Fibroblast of skin of left biceps (primary cell): ENCODE measurements at places on chromosomes 2 and 18.
A peak's percentile ranks its signal among the peaks of the same experiment; 100 is the strongest.

- DNase-seq: peak; percentile 6
These were observed 26.9 kb upstream of the DTNB start for GRCh38 chr2:25700221-25700660.

DNA sequence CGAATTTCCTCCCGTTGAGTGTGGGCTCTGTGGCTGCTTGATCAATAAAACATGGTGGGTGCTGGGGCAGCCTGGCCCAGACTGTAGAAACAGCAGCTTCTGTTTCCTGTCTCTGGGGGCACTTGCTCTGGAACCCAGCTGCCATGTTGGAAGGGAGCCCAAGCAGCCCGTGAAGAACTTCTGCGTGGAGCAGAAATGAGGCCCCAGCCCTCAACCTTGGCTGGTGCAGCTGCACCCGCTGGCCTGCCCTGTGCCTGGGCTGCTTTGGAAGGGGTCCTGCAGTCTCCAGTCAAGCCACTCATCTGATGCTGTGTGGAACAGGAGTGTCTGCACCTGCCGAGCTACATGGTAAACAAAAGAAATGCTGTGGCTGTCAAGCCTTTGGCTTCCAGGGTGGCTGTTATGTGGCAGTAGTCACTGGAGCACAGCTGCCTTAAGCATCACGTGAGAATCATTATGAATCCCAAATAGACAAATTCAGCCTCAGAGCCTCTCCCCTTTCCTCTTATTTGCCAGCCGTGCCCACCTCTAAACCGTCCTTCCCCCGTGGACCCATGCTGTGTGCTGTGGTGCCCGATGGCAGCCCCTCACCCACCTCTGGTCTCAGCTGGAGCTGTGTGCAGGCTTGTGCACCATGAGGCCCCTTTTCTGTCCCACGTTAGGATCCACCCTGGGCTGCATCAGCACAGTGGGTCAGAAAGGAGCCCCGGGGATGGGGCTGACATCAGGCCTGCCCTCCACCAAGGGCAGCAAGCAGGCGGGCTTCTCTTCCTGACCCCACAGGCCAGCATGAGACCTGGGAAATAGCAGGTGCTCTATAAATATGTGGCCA is 134.0 kb upstream of the HDAC4 start:
- no peak for DNase-seq

DNA sequence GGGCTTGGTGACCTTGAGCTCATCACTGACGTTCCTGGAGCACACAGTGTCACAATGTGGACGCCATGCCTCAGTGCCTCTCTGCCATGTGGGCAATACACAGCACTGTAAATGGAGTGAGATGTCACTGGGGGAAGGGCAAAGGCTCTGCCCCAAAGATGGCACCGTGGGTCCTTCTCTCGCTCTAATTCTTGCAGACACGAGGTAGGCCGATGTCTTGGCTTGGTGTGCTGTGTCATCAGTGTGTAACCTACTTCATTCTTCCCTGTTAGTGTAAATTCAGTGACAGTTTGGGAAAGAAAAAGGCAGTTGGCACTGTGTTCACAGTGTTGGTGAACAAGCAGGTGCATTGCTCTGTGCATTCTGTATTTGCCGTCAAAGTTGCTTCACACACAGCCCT is 309.3 kb upstream of the MYT1L start:
- no peak for DNase-seq

GRCh38 chr2:179455172-179455524 is 190.5 kb upstream of the SESTD1 start:
- DNase-seq: no peak

DNA sequence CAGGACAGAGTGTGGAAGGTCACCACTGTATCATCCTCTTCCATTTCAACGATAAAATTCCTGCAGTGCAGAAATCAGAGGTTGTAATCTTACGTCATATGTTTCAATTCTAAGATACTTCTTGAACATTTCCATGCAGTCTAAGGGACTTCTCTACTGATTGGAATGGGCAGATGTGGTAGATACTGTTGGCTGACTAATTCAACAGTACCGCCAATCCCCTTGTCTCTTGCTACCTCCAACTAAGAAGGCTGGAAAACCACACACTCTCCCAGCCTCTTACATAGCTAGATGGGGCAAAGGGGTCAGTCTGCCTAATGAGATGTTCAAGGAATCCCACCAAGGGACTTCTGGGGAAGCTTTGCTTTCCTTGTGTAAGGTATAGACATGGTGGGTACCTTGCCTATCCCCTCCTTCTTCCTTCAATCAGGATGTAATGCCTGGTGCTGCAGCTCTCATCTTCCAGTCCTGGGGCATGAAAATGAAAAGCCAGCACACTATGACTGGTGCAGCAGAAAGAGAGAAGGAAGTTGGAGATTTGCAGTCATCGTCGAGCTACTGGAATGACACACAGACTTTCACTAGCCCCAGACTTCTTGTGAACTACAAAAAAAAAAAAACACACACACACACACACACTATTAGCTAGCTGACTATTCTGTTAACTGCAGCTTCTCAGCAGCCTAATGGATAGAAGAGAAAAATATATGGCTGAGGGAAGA is 84.1 kb downstream of the ALPK2 start:
- DNase-seq: no peak

GRCh38 chr18:2918761-2919550 is 72.2 kb downstream of the EMILIN2 start:
- DNase-seq: no peak

DNA sequence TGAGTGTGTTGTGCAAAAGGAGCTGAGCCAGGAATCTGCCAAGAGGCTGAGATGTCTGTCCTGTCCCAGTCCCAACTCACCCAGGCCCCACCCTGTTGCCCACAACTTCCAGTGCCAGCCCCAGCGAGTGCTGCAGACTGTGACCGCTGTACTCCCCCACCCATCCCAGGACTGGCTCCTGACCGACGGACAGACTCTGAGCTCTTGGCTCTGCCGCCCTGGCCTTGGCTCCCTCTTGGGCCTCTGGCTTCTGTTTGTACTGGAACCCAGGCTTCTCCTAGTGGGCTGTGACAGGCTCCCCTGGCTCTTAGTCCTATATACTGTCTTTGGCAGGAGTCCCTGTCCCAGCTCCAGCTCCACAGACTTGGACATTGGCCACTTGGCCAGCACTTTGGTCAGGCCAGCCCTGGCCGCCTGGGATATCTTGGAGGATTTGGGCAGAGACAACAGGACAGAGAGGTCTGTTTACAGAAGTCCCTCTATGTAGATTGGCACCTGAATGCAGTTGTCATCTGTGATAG is 41.1 kb downstream of the ACOXL start:
- DNase-seq: no peak

DNA sequence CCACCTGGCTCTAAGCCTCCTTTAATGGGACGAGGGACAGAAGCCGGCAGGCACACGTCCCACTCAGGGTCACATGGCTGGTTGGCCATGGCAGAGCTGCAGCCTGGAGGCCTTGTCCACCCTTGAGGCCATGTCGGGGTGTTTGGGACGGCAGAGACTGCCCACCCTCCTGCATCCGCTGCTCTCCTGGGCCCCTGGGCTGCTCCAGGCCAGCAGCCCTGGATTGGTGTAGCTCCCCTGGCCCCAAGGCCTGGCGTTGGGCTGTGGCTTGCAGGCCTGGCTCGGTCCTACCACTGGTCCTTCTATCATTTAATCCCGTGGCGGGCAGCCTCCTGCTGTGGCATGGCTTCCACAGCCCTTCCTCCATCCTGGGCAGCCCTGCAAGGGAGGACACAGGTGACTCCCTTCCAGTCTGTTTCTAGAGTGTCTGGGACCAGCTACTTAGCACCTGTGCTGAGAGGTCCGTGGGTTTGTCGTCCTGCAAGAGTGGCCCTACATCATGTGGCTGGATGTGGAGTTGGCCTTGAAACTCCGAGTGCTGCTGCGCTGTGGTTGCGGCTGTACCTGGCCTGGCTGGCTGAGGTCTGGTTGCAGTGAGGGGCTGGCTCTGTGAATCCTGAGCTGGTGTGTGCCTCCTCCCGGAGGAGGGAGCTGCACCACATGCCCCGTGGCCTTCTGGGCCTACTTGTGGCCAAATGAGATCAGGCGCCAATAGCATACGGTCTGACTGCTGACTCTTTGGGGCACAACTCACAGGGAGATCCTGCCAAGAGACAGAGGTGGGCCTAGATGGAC is 67.3 kb downstream of the SH3RF3 start:
- no peak for DNase-seq

- DNase-seq: no peak
These were observed 72.2 kb upstream of the TEX51 start for GRCh38 chr2:126826491-126826890.

GRCh38 chr2:113201496-113202304 is 27.9 kb downstream of the PSD4 start:
- DNase-seq: no peak

DNA sequence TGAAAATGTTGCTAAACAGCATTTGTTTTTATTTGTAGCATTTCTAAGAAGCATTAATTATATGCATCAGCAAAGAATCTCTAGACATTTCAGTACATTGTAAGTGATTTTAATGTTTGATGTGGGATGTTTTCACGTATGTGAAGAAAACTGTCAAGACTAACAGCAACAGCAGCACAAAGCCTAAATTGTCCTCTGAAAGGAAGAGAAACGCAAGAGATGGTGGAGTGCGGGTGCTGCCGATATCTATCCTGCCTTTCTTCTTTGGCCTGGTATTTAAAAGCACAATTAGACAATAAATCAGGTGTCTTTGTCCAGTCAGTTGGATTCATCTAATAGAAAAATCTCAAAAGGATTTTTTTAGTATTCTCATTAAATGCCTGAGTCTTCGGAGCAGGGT is 3.1 kb downstream of the TWIST2 start:
- no peak for DNase-seq

- DNase-seq: peak; percentile 89
These were observed 144.3 kb downstream of the VAPA start for GRCh38 chr18:10057894-10058791.

GRCh38 chr2:36516136-36516870 is 81.7 kb downstream of the FEZ2 start:
- peak; percentile 63 for DNase-seq

- no peak for DNase-seq
These were observed 6.8 kb upstream of the ARHGAP28 start for GRCh38 chr18:6722690-6723089.

DNA sequence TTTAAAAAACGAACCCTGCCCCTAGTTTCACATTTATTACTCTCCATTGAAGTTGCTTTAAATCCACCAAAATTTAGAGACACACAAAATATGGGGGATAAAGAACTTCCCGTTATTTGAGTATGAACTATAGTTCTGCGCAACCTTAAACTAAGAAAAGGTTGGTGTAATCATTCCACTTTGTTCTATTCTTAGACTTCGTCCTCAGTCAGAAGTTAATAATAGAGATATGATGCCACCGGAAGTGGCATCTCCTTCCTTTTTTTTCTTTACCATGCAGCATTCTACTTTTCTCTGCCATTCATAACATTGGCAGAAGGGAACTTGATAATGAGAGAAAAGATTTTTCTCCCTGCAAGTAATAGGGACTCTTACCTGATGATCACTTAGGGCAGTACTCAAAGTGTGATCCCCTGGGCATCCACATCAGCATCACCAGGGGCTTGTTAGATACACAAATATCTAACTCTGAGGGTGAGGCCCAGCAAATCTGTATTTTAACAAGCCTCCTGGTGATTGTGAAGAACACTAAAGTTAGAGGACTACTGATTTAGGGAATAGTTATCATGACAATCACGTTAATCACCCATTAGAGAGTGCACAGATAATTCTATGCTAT is 147.7 kb upstream of the DTNA start:
- DNase-seq: no peak

DNA sequence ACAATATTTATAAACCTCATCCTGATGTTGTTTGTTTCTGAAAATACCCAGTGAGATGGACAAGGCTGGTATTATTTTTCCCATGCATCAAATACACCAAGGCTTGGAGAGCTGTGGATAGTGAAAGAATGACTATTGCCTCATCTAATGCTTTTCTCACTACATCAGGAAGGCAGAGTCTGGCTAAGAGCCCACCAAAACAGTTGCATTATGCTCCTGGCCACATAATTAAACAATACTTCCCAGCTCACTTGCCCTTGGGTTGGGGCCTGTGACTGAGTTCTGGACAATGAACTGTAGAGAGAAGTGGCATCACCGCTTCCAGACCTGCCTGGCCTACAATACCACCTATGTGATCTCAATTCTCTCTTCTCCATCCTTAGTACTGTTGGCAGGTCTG is 46.4 kb upstream of the REEP1 start:
- peak; percentile 23 for DNase-seq

DNA sequence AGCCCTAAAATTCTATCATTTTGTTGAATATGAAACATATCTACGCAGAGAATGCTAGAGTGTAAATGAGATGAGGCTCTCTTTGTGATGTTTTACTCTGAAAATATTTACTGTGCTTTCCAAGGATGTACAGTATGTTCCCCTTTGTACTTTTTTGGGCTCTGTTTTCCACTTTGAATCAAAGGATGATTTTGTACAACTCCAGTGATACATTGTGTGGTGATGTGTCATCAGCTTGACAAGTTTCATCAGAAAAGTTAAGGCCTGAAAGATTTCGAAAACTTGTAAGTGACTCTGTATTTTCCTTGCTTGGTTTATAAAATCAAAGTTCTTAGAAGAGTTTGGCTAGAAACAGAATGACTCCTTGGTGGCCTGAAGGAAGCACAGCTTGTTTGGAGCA is 206.3 kb downstream of the LTBP1 start:
- DNase-seq: peak; percentile 47

DNA sequence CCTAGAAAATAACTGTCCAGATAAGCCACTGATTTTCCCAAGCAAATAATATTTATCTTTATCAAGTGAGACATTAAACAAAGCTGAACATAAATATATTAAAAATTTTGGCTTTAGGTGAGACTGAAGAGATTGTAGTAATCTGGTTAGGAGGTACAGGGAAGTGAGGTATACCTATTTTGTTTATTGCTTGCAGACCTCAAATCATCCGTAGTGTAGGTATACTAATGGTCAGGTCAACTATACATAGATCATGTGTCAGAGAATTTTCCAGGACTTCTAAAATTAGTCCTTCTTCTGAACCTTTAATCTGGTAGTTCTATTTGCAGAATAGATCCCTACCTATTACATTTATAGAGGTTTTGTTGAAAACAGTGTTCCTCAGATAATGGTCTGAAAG is 41.5 kb downstream of the SP140 start:
- DNase-seq: no peak

DNA sequence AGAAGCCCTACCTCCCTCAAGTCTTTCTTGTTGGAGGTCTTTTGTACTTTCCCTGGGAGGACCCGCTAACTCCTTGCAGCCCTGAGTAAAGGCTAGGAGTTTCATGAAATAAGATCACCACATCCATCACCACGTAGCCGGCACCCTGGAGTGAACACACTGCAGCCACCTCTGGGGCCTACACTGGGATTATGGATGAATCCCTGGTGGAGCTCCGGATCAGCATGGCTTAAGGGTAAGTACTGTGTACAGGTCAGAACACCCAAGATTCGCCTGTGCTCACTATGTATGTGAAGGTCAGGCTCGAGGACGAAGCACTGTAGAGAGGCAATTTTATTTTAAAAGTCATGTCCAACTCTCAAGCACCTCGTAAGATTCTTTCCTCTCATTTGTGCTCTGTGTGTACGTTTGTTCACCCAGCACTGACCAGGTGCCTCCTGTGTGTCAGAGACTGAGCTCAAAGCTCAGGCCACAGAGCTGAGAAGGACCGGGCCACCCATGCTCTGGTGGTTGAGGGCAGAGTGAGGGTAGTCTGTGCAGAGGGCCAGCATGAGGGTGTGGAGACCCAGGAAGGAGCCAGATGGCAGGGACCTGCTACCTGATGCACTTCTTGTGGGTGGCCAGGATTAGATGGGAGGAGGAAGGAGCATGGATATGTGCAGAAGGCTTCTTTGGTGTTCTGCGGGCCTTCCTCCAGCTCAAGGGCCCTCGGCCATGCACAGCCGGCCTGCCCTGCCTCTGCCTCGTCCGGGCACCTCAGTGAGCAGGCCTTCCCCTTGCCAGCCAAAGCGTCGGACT is 66.7 kb upstream of the TFCP2L1 start:
- DNase-seq: no peak
